ENCODE measurements at places on chromosomes 12 and 14. TPM values are rescaled to one million over a fixed set of nuclear protein-coding genes. Genes with fewer than 3 reads are reported as not detected.

CMTM5 gene
- total RNA-seq = not detected

FAM161B gene
- 1.2 TPM for total RNA-seq

R3HDM2 gene
- 67.2 TPM for total RNA-seq

KRT80 gene
- not detected for total RNA-seq

FAR2 gene
- 12.8 TPM for total RNA-seq

KRT6C gene
- total RNA-seq = not detected

PPP4R4 gene
- total RNA-seq = 1.1 TPM

BRMS1L gene
- 4.7 TPM for total RNA-seq

LTBP2 gene
- 0.09 TPM for total RNA-seq

KLRC4 gene
- not detected for total RNA-seq

ANO2 gene
- not detected for total RNA-seq

KRT78 gene
- total RNA-seq = not detected

PPM1H gene
- 0.11 TPM for total RNA-seq

PRB2 gene
- total RNA-seq = not detected

MAP1LC3B2 gene
- total RNA-seq = 0.50 TPM

ACOT4 gene
- total RNA-seq = 0.55 TPM

SVOP gene
- total RNA-seq = not detected

TTC6 gene
- total RNA-seq = not detected

NAV3 gene
- not detected for total RNA-seq

KLRF2 gene
- 0.27 TPM for total RNA-seq

RNU4-1 gene
- total RNA-seq = 3,380 TPM

TMTC1 gene
- total RNA-seq = 0.39 TPM

LGMN gene
- total RNA-seq = 2.0 TPM

Data from T-helper 2 cell treated with Interferon-gamma antibody and Interleukin-4, amounts not matched to agents 100 ng/mL and 5 ng/mL, for 36 hours (primary cell).